ENCODE measurements at places on chromosomes 11 and 22.

- no peak for DNase-seq
Observed at GRCh38 chr11:86769219-86769618, 31.1 kb upstream of the PRSS23 start.

DNA sequence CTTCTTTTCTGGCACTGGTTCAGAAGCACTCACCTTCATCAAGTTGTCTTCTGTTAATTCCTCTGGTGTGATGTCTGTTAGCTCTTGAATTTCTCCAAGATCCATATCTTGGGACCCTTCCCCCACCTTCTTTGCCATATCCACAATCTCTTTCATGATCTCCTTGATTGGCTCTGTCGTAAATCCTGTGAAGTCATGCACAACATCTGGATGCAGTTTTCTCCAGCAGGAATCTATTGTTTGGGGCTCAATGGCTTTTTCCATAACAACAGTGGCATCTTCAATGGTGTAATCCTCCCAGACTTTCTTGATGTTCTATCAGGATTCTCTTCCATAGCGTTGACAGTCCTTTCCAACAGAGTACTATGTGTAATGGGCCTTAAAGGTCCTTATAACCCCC is 96.9 kb downstream of the CSTPP1 start:
- no peak for DNase-seq

DNA sequence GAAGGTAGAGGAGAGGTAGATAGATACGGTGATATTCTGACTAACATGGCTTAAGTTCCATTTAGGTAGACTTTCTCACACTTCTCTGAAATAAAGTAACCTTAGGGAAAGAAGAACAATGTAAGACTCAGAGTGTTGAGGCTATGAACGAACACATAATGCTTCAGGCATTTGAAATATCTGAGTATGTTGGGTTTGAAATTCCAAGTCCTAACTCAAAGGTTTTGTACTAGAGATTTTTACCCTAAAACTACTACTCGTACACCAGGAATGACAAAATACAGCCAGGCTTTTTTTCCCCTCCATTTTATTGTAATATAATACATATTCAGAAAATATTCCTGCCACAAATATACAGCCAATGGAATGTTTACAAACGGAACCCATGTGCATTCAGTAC is 592.6 kb downstream of the ETS1 start:
- DNase-seq, result no peak

DNA sequence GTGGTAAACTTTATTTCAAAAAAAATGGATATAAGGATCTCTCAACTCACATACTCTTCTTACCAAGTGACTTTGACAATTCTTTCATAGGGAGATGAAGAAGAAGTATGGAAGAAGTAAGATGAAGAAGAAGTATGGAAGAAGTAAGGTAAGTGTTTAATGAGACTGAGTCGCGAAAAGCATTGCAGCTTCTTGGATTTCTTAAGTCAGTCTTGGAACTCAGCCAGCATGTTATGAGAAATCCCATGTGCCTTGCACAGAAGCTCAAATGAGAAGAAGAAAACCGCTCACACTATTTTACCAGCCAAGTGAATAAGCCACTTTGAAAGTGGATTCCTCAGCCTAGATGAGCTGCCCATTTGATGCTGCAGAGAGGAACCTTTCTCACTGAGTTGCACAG is 332.0 kb upstream of the CCDC179 start:
- no peak for DNase-seq

DNA sequence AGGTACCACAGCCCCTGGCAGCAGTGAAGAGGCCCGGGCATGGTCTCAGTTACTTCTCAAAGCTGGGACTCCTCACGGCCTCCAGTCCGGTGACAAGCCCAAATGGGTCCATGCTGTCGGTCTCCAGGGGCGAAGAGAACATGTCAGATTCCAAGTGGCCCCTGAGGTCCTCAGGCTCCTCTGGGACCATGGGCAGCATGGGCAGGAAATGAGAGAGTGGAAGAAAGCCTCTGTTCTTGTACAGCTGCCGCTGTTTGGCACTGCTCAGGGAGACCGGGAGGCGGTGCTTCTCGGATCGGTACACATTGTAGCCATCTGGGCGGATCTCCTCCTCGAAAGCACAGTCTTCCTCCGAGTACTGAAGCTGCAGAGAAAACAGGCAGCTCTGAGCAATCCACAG is 4.6 kb downstream of the FGF19 start:
- DNase-seq, result no peak

- no peak for DNase-seq
Observed at GRCh38 chr11:10829139-10829538, 20.4 kb upstream of the EIF4G2 start.

- no peak for DNase-seq
Observed at GRCh38 chr22:36027935-36028645, 534 bp downstream of the RBFOX2 start.

- no peak for DNase-seq
Observed at GRCh38 chr11:20311444-20311843, 52.1 kb upstream of the HTATIP2 start.

- no peak for DNase-seq
Observed at GRCh38 chr22:23681026-23681809, 9.6 kb upstream of the RGL4 start.

- no peak for DNase-seq
Observed at GRCh38 chr11:84558085-84558905, 1068.8 kb downstream of the DLG2 start.
